ENCODE measurements at places on chromosomes 7 and 10. TPM values are rescaled to one million over a fixed set of nuclear protein-coding genes. Genes with fewer than 3 reads are reported as not detected.

DNA sequence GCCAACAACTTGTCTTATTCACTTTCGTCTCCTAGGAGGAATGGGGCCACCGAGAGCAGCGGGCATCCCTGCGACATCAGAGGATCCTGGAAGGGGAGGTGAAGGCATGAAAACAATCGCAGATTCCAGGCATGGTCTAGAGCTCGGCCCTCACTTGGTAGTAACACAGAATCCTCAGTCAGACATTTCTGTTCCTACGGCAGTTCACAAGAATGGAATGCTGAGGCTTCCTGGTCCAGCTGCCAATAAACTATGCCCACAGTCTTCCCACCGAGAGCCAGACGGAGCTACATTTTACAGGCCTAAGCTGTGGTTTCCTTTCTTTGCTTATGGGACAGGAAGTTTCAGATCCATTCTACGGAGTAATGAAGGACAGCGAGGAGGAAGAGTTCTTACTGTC, 75.8 kb downstream of the OR13A1 start:
- no peak for DNase-seq

DNA sequence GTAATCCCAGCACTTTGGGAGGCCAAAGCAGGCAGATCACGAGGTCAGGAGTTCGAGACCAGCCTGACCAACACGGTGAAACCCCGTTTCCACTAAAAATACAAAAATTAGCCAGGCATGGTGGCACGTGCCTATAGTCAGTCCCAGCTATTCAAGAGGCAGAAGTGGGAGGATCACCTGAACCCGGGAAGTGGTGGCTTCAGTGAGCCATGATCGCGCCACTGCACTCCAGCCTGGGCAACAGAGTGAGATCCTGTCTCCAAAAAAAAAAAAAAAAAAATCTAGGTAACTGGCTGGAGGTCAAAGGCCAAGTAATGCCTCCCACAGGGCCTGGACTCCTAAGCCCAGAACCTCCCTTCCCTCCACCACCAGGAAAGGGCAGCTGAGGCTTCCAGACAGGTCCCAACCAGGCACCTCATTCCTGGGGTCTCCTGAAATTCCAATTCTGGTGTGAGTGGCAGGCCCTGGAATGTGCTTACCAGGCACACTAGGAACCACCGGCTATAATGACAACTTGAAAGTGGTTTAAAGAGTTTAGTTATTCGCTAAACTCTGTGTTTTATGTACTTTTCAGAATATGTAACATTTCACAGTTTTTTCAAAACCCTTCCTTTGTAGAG, 86.9 kb upstream of the TNRC18 start:
- DNase-seq: no peak

- DNase-seq: no peak
Observed at GRCh38 chr7:47617131-47617530, 35.2 kb upstream of the TNS3 start.

- DNase-seq: no peak
Observed at GRCh38 chr10:30829901-30830300, 200.3 kb upstream of the LYZL2 start.

DNA sequence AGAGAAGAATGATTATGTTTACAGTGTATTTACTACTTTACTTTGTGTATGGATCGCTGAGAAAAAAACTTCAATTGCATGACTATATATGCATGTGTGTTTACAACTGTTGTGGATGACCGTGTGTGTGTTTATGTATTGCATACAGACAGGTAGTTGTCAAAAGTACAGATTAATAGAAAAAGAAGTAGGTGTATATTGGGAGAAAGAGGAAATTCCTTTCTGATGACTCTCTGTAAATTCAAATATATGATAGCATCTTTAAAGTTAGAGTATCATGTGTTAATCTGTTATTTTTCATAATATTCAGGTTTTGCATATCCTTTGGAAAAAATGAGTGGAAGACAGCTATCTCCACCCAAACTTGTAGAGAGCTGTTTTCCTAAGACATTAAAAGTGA, 160.4 kb upstream of the AGR3 start:
- DNase-seq: no peak

- no peak for DNase-seq
Observed at GRCh38 chr10:48187713-48188485, 86.6 kb downstream of the FRMPD2 start.

GRCh38 chr10:53005612-53006345, 233.2 kb upstream of the MBL2 start:
- DNase-seq: no peak

- peak; percentile 12 for DNase-seq
Observed at GRCh38 chr7:138752518-138753149, 45.2 kb upstream of the TMEM213 start.

DNA sequence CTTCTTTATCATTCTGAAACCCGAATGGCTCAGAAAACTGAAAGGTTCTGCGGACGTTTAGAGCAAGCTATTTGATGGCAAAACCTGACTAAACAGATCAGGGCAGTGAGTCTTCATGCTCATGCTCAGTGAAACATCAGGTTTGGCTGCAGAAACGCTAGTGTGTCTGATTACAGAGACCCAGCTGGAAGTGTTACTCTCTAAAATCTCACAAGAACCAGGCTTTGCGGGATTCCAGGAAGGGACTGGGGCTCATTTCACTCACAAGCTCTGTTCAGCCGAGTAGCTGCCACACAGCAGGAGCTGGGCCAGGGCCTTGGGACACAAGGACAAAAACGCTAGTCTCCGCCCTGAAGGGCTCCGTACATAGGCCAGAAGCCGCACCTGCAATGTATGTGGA, 2.9 kb downstream of the PITRM1 start:
- DNase-seq: no peak

GRCh38 chr10:86254081-86254480, 112.5 kb downstream of the GRID1 start:
- DNase-seq: no peak

DNA sequence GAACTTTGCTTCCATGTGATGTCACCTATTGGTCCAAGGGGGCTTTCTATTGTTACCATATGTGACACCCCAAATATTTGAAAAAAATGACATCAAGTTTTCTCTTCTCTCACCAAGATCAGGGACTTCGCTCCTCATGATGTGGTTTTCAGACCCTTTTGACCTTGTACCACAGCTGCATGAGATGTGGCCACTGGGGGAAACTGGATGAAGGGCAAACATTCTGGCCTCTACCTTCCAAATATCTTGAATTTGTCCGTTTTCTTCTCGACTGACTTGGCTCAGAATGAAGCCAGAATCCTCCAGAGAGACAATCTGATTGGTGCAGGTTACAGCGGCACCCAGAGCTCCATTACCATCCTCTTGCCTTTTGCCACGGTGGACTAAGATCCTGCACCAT, 122.7 kb downstream of the PRKCQ start:
- no peak for DNase-seq

The GPAM gene
- polyA plus RNA-seq: 16.5 TPM

The KCND2 gene
- 0.53 TPM for polyA plus RNA-seq

Data from renal pelvis (tissue), 12 donors.